AG08395 (cell line): ENCODE measurements at places on chromosomes 12 and 14.

GRCh38 chr12:96378319-96378718 lies 21.9 kb downstream of the CDK17 start:
- no peak for DNase-seq

DNA sequence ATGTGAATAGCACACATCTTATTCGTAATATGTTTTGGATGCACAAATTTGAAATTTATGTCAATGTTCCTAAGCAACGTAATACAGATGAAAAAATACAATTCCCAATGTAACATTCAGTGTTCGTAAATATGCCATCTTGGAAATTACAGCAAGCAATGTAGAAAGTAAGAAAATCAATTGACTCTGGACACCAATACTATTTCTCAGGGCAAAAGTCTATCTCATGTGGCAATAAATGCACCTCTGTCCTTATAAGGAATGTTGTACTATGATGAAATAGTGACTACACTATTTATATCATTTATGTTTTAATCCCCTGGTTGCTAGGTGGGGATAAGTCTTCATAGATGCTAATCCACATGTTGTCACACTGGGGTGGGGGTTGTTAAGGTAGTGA lies 251.2 kb downstream of the GXYLT1 start:
- DNase-seq: no peak

GRCh38 chr12:108375986-108376663 lies 37.0 kb upstream of the CMKLR1 start:
- DNase-seq: no peak

DNA sequence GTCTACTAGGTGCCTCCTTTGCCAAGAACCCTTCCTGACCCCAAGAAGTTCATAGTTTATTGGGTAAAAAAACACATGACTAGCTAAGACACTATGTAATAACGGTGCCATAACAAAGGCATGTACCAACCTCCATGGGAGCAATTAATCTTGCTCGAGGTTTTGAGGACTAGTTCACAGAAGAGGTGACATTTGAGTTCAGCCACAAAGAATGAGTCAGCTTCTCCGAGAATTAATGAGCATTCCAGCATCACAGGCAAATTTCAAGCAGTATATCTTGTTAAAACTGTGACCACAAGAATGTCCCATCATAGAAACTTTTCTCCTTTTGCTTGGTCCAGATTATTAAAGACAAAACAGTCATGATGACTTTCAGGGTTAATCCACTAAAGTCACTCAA lies 113.0 kb upstream of the RAP1B start:
- DNase-seq: peak; percentile 87

DNA sequence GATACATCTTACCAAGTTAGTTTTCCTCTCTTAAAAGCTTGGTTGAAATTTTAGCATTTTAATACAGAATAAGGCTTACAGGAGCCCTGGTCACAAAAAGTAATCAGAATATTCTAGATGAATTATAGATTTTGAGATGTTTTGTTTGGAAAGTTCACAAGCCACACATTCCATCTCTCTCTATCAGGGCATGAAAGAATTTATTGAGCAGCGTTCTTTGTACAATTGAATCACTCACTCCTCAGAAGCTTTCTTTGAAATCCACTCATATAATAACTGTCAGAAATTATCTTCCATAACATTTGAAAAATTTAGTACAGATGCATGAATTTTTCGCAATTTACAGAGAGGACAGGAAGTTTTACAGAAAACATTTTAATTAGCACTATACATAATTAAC lies 938.6 kb upstream of the MDGA2 start:
- DNase-seq: no peak

DNA sequence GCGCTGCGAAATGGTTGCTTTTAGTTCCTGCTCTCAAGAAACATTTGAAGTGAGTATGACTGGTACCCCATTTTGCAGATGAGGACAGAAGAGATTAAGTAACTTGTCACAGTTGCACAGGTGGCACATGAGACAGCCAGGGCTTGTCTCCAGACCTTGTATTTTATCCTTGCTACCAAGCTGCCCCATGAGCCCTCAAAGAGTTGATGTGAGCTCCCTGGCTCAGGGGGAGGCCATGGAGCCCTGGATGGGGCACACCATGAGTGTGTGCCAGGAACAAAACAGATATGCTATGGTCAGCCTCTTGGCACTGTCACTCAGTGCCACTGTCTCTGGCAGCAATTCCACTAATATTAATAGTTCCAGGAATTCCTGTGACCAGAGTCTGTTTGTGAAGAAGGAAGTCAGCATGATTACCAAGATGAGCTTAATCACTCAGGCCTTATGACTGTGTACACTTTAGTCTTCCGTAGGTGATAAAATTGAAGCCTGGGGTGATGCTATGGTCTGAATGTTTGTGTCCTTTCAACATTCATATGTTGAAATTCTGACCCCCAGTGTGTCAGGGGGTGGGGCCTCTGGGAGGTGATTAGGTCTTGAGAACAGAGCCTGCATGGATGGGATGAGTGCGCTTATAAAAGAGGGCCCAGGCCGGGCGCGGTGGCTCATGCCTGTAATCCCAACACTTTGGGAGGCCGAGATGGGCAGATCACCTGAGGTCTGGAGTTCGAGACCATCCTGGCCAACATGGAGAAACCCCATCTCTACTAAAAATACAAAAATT lies 806.8 kb downstream of the AACS start:
- no peak for DNase-seq

GRCh38 chr12:115147916-115148315 lies 463.9 kb upstream of the TBX3 start:
- DNase-seq: no peak

DNA sequence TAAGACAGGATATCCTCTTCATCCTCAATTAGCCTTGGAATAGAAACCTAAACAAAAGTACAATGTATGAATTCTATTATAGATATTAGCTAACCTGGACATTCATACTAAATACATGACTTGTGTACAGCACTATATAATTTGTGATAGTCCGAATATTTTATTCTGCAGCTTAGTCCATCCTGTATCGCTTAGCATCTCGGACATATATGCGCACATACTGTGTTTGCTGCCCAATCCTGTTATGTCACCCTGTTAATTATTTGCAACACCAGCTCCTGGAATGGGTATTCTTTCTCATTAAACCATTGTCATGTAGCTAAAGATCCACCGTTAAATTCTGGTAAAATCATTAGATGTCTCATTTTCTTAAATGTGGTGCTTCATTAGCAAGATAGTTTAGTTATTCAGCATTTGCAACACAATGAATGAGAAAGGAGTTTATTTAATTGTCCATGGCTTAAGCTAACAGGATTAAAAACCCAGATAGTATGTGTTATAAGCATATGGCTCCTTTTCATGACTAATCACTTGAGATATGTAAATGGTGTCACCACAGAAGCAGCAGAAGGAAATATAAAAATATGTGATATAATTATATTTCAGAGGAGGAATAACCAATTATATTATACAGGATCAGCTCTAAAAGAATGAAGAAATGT lies 156.0 kb upstream of the ARHGAP5 start:
- DNase-seq: no peak

GRCh38 chr12:117966511-117966910 lies 2.3 kb downstream of the KSR2 start:
- no peak for DNase-seq

- DNase-seq: no peak
Measured at GRCh38 chr14:52711666-52712065, 4.7 kb downstream of the PSMC6 start.

DNA sequence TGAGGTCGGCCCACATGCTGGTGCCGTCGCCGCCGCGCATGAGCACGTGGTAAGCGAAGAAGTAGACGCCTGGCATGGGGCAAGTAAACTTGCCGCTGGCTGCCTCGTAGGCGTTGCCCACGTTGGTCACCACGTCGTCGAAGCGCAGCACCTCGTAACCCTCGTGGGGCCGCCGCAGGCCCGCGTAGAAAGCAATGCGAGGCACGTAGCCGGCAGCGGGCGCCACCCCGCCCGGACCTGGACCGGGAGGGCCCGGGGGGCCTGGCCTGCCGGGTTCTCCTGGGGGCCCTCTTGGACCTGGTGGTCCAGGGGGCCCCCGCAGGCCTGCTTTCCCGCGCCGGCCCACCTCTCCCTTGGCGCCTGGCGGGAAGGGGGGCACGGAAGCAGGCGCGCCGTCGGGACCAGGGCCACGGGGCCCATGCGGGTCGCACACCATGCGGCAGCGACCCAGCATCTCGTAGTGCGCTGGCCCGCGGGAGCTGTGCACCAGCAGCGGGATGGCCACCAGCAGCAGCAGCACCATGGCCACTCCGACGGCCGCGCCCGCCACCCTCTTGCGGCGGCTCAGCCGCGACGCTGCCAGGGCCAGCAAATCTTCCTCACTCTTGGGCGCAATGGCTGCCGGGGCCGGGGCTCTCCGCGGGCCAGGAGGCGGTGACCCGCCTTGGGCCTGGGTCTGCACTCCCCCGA lies 888 bp downstream of the C1QL4 start:
- DNase-seq: no peak

- DNase-seq: no peak
Measured at GRCh38 chr12:54882079-54882478, 27.8 kb downstream of the MUCL1 start.

GRCh38 chr14:51211149-51211548 lies 28.9 kb upstream of the TMX1 start:
- DNase-seq: no peak

- no peak for DNase-seq
Measured at GRCh38 chr14:22099942-22100763, 426.5 kb upstream of the OR4E1 start.

- DNase-seq: no peak
Measured at GRCh38 chr14:60865378-60866127, 115.3 kb downstream of the TRMT5 start.

DNA sequence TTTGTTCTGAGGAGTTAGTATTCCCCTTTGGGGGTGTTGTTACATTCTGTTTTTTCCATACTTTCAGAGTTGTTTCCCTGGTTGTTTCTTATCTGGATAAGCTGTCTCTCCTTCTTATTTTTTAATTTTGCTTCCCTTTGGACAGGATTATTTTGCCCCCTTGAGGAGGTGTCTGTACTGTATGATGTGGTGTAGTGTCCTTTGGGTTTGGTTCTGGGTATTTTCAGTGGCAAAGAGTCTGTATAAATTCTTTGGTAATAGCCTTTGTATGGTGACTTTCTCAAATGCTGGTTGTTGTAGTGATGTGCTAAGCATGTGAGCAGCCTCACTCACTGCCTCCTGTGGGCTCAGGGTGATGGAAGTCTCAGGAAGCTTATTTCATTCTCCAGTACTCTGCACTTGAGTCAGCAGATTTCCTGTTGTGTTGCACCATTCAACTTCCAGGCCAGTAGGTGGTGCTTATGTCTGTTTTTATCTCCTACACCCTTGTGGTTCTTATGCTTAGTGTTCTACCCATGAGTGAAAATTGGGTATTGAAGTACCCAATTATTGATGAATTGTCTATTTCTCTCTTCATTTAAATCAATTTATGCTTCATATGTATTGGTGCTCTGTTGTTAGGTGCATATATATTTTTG lies 103.3 kb upstream of the PMCH start:
- DNase-seq: peak; percentile 16

DNA sequence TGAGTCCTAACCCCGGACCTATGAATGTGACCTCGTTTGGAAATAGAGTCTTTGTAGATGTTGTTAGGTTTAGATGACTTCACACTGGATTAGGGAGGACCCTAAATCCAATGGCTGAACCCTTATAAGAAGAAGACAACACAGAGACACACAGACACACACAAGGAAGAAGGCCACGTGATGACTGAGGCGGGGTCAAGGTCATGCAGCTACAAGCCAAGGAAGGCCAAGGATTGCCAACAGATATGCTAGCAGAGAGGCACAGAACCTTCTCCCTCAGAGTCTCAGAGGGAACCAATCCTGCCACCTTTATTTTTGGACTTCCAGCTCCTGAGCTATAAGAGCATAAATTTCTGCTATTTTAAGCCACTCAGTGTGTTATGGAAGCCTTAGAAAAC lies 31.8 kb downstream of the LTBP2 start:
- no peak for DNase-seq

GRCh38 chr12:113479216-113479589 lies 7.5 kb upstream of the LHX5 start:
- no peak for DNase-seq

- no peak for DNase-seq
Measured at GRCh38 chr14:81946834-81947798, 413.5 kb upstream of the SEL1L start.

DNA sequence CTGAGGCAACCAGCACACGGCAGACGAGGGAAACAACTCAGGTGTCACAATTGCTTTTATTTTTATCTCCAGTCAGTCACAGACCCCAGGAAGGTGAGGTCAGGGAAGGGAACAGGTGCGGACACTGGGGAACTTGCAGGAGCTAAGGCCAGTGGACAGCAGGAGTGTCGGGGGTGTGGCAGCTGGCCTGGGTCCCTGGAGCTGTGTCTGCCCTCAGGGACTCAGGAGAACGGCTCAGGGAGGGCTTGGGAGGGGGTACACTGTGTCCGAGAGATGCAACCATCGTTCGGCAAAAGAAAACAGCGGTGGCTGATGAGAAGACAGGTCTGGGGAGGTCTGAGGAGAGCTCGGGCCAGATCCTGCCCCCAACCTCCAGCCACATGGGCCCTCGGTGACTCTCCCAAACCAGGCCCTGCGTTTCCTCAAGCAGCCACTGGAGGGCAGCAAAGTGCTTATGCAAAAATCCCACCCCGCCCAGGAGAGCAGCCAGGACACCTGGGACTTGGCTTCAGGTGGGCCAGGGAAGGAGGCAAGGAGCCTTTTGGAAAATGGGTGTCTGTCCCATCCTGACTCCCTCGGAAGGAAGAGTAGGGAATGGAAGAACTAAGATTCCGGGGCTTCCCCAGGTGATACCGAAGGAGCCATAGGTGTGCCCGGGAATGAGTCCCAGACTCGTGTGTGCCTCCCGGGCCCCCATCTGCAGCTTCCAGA lies 24.1 kb upstream of the BCDIN3D start:
- peak; percentile 88 for DNase-seq

DNA sequence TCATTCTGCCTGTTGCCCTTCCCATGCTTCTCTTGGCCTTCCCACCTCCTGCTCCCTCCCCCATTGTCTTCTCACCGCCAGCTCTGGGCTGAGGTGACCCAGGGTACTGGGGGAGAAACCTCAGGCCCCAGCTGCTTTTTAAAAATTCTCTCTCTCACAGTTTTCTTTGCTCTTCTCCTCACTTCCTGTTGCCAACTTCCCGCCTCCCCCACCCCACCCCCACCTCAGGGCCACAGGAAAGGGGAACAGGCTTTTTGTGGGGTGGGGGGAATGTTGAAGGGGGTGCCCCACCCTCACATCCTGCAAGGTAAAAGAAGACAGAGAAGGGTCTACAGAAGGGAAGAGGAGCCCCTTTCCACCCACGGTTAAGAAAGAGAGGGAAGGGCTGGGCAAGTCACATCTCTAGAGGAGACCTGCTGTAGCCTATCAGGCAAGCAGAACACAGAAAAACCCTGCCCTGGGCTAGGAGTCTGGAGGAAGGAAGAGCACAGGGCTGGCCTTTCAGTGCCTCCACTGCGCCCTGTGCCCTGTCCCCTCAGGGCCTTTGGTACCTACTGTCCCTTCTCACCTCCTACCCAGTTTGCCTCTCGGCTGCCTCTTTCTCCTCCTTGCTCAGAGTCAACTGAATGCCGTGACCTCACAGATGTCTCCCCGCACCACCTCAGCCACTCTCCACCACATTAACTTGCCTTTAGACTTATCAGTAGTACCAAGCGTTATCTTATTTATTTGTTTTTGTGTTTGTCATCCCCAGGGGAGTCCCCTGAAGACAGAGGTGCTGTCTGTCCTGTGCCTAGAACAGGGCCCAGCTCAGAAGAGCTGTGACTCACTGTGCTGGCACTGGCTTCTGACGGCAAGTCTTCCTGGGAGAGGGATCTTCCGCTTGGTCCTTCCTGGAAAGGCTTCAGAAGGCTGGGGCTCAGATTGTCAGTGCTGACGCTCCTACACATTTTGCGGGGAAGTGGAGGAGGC lies 1.7 kb downstream of the ARHGAP9 start:
- DNase-seq: no peak
